Peyer's patch (tissue), 4 donors: ENCODE measurements at places on chromosomes 1 and 21.

DNA sequence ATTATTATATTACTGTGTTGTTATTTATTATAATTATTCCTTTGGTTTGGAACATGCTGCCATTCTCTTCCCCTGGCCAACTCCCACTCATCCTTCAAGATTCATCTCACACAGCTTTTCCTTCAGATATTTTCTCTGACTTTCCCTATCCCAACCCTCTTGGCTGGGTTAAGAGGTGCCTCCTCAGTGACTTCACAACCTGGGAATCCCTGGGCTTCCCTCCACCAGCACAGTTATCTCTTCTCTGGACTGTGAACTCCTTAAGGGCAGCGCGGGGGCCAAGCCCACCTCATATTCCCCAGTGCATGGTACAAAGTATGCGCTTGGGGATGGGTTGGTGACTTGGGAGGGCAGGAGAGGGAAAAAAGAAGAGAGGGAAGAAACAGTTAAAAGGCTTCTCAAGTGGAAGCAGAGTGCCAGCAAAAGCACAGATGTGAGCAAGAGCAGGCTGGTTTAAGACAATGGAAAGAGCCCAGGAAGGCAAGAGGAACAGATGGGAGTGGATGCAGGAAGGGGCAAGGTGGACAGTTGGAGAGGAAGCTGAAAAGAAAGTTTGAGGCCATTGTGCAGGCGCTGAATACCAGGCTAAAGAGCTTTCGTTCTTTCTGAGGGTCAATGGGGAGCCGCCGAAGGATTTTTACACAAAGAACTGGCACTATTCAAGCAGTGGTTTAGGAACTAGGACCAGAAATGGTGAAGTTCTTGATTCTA lies 132.3 kb downstream of the BEND5 start:
- no peaks in the 10 kb centered on the region for H3K36me3 ChIP-seq
- no peak for DNase-seq
- H3K4me1 ChIP-seq: no peaks in the 10 kb centered on the region
- H3K27ac ChIP-seq: no peak overlapping the region
- no peak overlapping the region for H3K4me3 ChIP-seq
- H3K27me3 ChIP-seq: no peaks in the 10 kb centered on the region

GRCh38 chr21:44923480-44924084 lies 2.9 kb upstream of the ITGB2 start:
- no peak for DNase-seq
- no peaks in the 10 kb centered on the region for H3K36me3 ChIP-seq
- H3K27me3 ChIP-seq: no peaks in the 10 kb centered on the region
- H3K4me1 ChIP-seq: no peaks in the 10 kb centered on the region

DNA sequence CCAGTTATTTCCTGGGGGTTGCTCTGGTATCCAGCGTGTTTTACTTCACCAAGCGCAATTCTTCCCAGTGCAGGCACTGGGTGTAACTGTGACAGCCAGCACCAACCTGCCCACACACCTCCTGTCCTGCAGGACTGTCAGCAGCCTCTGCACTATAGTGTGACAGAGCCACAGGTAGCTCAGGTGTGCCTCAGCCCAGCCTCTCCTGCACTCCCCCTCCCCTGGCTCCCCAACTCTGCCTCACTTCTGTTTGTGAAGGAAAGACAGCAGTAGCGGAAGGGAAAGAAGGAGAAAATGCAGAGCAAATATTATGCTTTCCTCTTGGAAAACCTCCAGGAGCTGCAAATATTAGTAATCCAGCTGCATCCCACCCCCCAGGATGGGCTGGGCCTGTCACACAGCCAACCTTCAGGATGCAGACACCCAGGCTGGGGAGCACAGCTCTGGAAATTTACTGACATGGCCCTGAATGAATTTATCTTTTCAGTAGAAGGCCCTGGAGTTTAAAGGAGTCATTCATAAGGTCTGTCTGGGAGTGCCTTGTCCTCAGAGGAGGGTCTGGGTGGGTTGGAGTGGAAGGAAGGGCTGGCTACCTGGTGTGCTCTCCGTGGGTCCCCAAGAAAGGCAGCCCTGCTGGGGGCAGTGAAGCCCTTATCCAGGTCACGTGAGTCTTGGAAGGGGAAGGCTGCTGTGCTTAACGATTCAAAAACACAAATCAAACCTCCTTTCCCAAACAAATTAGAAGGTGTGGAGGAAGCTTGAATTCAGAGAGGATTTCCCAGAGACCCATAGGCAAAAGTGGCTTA lies 20.9 kb downstream of the CAPN2 start:
- no peak overlapping the region for H3K4me3 ChIP-seq
- no peaks in the 10 kb centered on the region for H3K4me1 ChIP-seq
- no peaks in the 10 kb centered on the region for H3K27me3 ChIP-seq

DNA sequence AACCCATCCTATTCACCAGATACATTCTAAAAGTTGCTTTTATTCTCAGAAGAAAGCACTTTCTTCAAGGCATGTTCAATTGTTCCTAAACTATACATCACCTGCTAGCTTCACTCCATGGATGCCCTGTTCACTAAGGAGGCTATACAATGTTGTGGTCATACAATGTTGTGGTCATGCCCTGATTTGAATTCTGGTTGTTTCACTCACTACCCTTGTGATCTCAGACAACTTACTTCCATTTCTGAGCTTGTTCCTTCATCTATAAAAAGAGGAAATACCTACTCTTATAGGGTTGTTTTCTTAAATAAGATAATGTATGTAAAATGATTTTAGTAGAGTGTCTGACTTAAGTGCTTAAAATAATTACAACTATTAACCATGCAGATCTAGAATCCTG lies 19.7 kb downstream of the EDEM3 start:
- no peaks in the 10 kb centered on the region for H3K27me3 ChIP-seq
- H3K4me3 ChIP-seq: no peak overlapping the region
- no peak for DNase-seq

DNA sequence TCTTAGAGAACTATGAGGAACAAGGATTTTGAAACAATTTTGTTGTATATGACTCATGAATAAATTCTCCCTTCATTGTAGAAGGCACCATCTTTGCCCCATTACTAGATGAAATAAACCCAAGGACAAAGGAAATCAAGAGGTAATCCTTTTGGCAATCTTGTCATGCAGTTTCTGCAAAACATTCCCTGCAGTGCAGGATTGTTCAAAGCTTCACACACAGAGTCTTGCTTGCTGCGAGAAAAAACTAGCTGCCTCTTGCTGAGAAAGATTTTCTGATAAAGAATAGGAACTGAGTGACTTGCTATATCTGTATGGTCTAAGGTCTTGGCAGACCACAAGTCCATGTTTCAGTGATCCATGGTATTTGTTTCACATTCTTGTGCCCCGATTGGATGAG lies 657.4 kb upstream of the ADGRL4 start:
- H3K27me3 ChIP-seq: no peaks in the 10 kb centered on the region
- no peak overlapping the region for H3K4me3 ChIP-seq
- H3K4me1 ChIP-seq: no peaks in the 10 kb centered on the region
- no peaks in the 10 kb centered on the region for H3K36me3 ChIP-seq
- DNase-seq: no peak

DNA sequence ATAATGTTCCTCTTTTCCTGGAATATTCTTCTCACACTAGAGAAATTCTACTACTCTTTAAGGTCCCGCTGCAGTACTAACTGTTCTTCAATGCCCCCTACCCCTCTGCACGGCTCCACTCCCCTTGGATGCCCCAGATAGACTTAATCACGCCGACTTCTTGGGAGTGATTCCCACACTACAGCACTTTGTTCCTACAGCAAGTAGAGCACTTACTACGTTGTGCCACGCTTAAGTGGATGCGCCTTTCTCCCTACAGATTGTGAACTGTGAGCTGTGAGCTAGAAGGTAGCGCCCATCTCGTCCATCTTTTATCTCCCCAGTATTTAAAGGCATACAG lies 2.2 kb downstream of the ZNF436 start:
- peak overlapping the region; percentile 100 for H3K27ac ChIP-seq
- H3K27me3 ChIP-seq: no peaks in the 10 kb centered on the region
- H3K36me3 ChIP-seq: no peaks in the 10 kb centered on the region

DNA sequence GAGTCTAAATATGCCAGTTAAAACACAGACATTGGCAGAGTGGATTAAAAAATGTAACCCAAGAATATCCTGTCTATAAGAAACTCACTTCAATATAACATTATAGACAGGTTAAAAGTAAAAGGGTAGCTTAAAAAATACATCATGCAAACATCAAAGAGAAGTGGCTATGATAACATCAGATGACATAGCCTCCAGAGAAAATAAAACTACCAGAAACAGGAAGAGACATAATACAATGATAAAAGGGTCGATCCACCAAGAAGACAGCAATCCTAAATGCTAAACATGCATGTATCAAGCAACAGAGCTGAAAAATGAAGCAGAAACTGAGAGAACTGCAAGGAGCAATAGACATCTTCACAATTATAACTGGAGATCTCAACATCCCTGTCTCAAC lies 190.2 kb upstream of the NR5A2 start:
- no peak overlapping the region for H3K27ac ChIP-seq
- no peak for DNase-seq
- H3K36me3 ChIP-seq: no peaks in the 10 kb centered on the region
- no peaks in the 10 kb centered on the region for H3K4me1 ChIP-seq

GRCh38 chr1:7528386-7529198 lies 242.5 kb upstream of the VAMP3 start:
- no peaks in the 10 kb centered on the region for H3K4me1 ChIP-seq
- no peak overlapping the region for H3K4me3 ChIP-seq
- DNase-seq: peak; percentile 10
- H3K27ac ChIP-seq: no peak overlapping the region
- no peaks in the 10 kb centered on the region for H3K27me3 ChIP-seq
- no peaks in the 10 kb centered on the region for H3K36me3 ChIP-seq
